K562 (cell line): ENCODE measurements at places on chromosomes 16 and 17. TPM values are rescaled to one million over a fixed set of nuclear protein-coding genes. Genes with fewer than 3 reads are reported as not detected.

DNA sequence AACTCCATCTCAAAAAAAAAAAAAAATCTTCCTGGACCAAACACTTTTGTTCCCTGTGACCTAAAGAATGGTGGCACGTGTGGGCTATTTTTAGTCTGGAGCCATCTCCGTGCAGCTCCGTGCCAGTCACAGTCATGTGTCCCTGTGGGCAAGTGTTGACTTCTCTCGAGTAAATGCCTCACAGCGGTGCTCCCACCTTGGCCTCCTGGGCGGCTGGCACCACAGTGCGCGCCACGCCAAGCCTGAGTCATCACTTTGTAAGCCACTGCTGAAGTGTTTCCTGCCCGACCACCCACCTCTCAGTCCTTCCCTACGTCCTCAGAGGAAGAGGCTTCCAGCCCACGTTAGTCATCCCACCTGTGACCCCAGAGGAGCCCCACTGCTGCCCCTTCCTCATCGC lies 10.9 kb upstream of the HEXD start:
- DNase-seq: no peak

- DNase-seq: no peak
These were observed 51.0 kb downstream of the BANP start for GRCh38 chr16:88002211-88002610.

UNC13D gene
- 222 and 244 TPM in 2 replicates for total RNA-seq

CYB5B gene
- total RNA-seq: 103 and 107 TPM in 2 replicates

GLTPD2 gene
- total RNA-seq: not detected in 2 replicates

HSD17B2 gene
- not detected in 2 replicates for total RNA-seq

DNA sequence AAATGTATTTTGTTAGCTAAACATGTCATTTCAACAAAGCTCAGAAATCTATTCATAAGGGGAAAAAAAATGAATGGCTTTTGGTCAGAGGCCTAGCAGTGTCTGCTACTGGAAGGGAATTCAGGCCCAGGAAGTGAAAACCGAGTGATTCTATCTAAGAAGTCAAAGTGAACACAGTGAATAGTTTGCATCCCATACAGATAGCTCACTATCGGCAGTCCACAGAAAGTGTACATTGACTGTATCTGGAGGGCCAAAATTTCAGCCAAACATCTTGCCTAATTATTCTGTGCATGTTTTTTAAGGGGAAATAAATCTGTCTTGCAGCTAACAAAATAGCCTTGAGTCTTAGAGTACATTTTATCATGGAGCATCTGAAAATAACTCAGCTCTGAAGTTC lies 214.4 kb upstream of the CACNG5 start:
- DNase-seq: peak; percentile 32

KCNG4 gene
- total RNA-seq: not detected in 2 replicates
